H1 (cell line): ENCODE measurements at places on chromosomes 4 and X. TPM values are rescaled to one million over a fixed set of nuclear protein-coding genes. Genes with fewer than 3 reads are reported as not detected.

DNA sequence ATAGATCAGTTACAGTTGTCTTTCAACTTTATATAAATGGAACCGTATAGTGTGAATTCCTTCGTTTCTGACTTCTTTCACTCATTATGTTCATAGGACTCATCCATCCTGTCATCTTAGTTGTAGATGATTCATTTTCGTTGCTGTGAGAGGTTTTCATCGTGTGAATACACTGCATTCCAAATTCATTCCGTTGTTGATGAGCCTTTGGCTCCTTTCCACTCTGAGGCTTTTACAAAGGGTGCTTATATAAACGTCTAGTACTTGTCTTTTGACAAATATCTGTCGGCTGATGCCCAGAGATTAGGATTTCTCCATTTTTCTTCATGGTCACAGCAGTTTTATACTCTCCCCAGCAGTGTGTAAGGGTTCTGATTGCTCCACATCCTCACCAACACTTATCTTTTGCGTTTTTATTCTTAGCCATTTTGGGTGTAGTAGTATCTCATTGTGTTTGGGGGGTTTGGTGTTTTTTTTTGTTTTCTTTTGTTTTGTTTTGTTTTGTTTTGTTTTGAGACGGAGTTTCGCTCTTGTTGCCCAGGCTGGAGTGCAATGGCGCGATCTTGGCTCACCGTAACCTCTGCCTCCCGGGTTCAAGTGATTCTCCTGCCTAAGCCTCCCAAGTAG lies 48.6 kb downstream of the LRP2BP start:
- H3K4me1 ChIP-seq: peaks cover 2% of the 10 kb centered on the region; the same call in 1 of the 2 replicates
- H3K27ac ChIP-seq: no peak overlapping the region

DNA sequence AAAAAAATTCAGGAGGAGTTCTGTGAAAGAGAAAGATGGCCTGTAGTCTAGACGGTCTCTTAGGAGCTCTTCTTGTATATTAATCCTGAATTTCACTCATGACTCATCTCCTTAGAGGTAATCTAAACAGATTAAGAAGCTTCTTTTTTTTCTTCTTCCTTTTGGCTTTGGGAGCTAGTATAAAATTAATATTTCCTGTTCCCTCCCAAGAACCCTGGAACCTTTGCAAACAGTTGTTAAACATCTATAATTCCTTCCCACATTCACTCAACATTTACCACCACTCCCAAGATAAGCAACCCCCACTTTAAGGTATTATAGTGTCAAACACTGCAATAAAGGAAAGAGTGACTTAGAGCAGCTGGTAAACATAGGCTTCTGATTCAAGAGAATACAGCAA lies 146.4 kb upstream of the EDNRA start:
- no peak overlapping the region for H3K4me3 ChIP-seq
- no peak overlapping the region for H3K27ac ChIP-seq
- no peak for DNase-seq
- H3K36me3 ChIP-seq: no peaks in the 10 kb centered on the region

- H3K4me1 ChIP-seq: no peaks in the 10 kb centered on the region
- H3K27ac ChIP-seq: no peak overlapping the region
- no peaks in the 10 kb centered on the region for H3K27me3 ChIP-seq
- H3K4me3 ChIP-seq: no peak overlapping the region
- no peak for DNase-seq
Observed at GRCh38 chrX:136304493-136304892, 3.7 kb downstream of the ADGRG4 start.

DNA sequence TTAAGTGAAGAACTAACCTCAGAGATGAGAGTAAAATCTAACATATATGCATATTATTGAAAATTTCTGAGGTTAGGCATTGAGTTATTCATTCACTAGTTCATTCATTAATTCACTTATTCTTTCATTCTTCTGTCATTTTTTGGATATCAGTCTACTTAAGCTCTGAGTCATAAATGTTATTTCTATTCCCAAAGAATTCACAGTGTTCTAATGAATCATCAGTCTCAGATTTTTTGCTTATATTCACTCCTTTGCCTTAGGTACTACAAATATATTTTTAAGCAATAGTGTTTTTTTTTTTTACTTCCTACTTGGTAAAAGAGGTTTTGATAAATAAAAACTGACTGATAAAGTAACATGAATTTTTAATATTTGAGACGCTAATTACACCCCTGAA lies 95.2 kb upstream of the DKK2 start:
- no peaks in the 10 kb centered on the region for H3K27me3 ChIP-seq
- H3K4me1 ChIP-seq: no peaks in the 10 kb centered on the region
- no peak overlapping the region for H3K4me3 ChIP-seq
- H3K27ac ChIP-seq: no peak overlapping the region
- no peaks in the 10 kb centered on the region for H3K36me3 ChIP-seq
- DNase-seq: no peak

DNA sequence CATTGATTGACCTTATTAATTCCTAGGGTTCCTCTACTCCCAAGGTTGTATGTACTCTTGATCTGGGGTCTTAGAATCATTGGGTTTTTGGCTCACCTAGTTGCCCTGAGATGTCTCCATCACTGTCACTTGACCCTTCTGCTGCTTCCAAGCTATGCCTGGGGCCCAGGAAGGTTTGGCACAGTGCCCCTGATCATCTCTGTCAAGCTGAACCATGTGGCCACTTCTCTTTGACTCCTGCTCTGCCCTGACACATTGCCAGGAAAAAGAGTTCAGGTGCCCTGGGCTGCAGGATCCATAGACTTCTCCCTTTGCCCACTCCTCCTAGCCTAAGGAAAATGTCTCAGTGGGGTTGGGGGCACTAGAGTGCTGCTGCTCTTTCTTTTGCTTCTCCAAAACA lies 3.9 kb upstream of the CHST7 start:
- H3K4me3 ChIP-seq: no peak overlapping the region
- no peak overlapping the region for H3K27ac ChIP-seq
- no peak for DNase-seq
- no peaks in the 10 kb centered on the region for H3K36me3 ChIP-seq
- no peaks in the 10 kb centered on the region for H3K27me3 ChIP-seq
- H3K4me1 ChIP-seq: no peaks in the 10 kb centered on the region

- no peak for DNase-seq
- no peak overlapping the region for H3K27ac ChIP-seq
- no peaks in the 10 kb centered on the region for H3K36me3 ChIP-seq
- no peak overlapping the region for H3K4me3 ChIP-seq
Observed at GRCh38 chrX:31497086-31497485, 425.2 kb upstream of the FTHL17 start.

DNA sequence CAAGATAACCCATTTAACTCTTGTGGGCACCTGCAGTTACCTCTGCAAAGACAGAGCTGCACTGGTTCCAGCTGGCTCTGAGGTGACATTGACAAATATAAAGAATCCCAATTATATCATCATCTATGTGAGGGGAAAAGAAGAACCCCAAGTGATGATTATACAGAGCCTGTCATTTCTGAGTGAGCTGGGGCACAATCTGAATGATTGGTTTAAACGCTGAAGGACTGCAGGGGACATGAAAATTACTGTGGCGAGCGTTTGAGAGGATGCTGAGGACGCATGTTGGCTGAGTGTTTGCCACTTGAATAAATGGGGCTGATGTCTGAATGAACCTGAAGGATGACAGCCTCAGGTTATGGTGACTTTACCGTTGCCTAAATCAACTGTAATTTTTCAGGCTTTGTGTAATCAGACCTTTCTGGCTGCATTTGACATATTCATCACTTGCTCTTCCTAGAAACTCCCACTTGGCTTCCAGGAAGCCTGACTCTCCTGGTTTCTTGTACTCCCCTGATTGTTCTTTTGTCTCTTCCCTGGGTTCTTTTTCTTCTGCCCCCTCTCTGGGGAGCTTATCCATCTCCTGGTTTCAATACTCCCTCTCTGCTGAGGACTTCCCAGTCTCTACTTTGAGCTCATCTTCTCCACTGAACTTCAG lies 4.1 kb upstream of the HSD17B10 start:
- DNase-seq: no peak
- peaks cover 9% of the 10 kb centered on the region for H3K27me3 ChIP-seq
- no peak overlapping the region for H3K4me3 ChIP-seq
- H3K4me1 ChIP-seq: peaks cover 3% of the 10 kb centered on the region; the same call in 1 of the 2 replicates
- H3K27ac ChIP-seq: no peak overlapping the region
- no peaks in the 10 kb centered on the region for H3K36me3 ChIP-seq

DNA sequence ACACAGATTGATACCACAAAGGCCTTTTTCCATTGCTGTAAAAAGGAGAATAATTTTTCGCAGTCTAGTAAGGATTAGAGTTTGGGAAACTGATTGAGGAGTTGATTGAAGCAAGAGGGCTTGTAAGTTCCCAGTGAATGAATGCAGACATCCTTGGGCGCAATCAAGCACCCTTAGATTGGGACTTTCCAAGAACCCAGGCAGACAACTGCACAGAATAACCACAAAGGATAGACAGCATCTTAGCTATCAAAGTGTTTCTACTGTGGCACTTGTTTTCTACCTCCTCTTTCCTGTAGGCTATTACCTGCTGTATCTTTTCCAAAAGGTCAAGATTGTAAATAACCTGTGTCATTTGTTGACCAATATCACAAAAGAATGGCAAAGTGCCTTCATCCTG lies 2.6 kb downstream of the COX18 start:
- no peak for DNase-seq
- no peaks in the 10 kb centered on the region for H3K27me3 ChIP-seq
- H3K4me1 ChIP-seq: peaks cover 4% of the 10 kb centered on the region; the same call in 1 of the 2 replicates
- H3K4me3 ChIP-seq: no peak overlapping the region
- H3K27ac ChIP-seq: no peak overlapping the region

DNA sequence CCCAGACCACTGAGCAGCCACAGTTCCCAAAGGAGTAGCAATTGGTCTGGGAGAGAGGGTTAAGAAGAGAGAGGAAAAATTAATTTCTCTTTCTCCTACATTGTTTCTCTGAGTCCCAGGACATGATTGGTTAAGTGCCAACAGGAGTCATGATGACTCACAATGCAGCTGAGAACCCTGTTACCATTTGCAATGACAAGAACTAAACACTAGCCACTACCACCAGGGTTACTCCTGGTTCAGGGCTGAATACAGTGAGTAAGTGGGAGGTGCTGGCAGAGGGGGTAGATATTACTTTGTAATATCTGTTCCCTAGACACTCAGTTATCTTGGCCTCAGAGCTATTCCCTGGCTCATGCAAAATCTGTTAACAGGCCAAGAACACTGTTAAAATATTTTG lies 18.0 kb downstream of the ETDC start:
- no peak overlapping the region for H3K27ac ChIP-seq
- no peaks in the 10 kb centered on the region for H3K27me3 ChIP-seq
- no peaks in the 10 kb centered on the region for H3K4me1 ChIP-seq

GRCh38 chr4:107246761-107247160 lies 210.6 kb upstream of the DKK2 start:
- DNase-seq: no peak
- no peaks in the 10 kb centered on the region for H3K27me3 ChIP-seq
- no peak overlapping the region for H3K4me3 ChIP-seq

DNA sequence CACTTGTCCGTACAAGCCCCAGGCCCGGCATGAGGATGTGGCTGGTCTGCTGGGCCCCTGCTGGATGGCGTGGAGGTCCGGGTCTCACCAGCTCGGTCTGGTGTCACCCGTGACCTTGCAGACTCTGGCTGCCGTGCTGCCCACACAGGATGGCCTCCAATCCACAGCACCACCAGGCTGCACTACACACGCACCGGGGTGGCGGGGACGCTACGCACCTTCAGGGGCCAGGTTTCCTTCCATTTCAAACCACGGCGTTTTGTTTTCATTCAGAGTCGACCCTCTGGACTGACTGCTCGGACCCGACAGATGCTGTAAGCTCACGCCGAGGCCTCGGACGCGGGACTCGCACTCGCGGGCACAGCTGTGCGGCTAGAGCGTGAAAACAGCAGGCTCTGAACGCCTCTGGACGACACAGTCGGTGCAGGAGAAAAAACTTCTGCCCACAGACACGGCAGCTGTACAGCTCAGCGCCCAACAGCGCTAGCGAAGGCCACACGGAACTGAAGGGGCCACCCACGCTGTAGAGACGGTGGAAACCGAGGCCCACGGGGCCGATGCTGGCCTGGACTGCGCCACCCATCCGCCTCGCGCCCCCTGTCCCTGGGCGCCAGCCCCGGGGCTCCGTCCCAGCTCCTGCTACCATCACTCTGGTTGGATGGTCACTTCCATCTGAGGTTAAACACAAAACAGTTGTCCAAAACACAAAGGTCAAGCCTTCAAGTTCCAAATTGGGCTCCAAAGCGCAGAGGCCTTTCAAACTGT lies 40.0 kb downstream of the FAM53A start:
- no peak overlapping the region for H3K4me3 ChIP-seq
- H3K27me3 ChIP-seq: no peaks in the 10 kb centered on the region
- H3K36me3 ChIP-seq: no peaks in the 10 kb centered on the region
- H3K4me1 ChIP-seq: peaks cover 7% of the 10 kb centered on the region; the same call in 1 of the 2 replicates
- DNase-seq: no peak

GRCh38 chr4:140071806-140072205 lies 82.2 kb downstream of the MAML3 start:
- H3K27me3 ChIP-seq: no peaks in the 10 kb centered on the region
- H3K36me3 ChIP-seq: no peaks in the 10 kb centered on the region
- no peak for DNase-seq
- no peaks in the 10 kb centered on the region for H3K4me1 ChIP-seq
- no peak overlapping the region for H3K27ac ChIP-seq

GRCh38 chr4:105715692-105716278 lies 7.2 kb downstream of the GSTCD start:
- H3K27ac ChIP-seq: no peak overlapping the region
- no peak overlapping the region for H3K4me3 ChIP-seq
- no peaks in the 10 kb centered on the region for H3K27me3 ChIP-seq
- no peak for DNase-seq
- H3K4me1 ChIP-seq: no peaks in the 10 kb centered on the region

Gene SORBS2
- 73.0 and 75.8 TPM in 2 replicates for total RNA-seq

Gene UVSSA
- 19.0 and 19.4 TPM in 2 replicates for total RNA-seq

Gene CXorf58
- total RNA-seq: not detected in 2 replicates

Gene MAGEC2
- not detected in 2 replicates for total RNA-seq

Gene SCFD2
- total RNA-seq: 8.8 and 10.2 TPM in 2 replicates

Gene CFI
- total RNA-seq: not detected in 2 replicates

Gene CLGN
- 3.1 and 3.2 TPM in 2 replicates for total RNA-seq
